Lung (tissue), 17 donors: ENCODE measurements at places on chromosomes 7 and 10. TPM values are rescaled to one million over a fixed set of nuclear protein-coding genes. Genes with fewer than 3 reads are reported as not detected.

The DENND2A gene
- 6.6 TPM for polyA plus RNA-seq

- DNase-seq = peak; percentile 81
Observed at GRCh38 chr7:100130608-100131453, 4.1 kb downstream of the MBLAC1 start.

GRCh38 chr7:36344622-36345021 lies 45.0 kb upstream of the ANLN start:
- no peak for DNase-seq

DNA sequence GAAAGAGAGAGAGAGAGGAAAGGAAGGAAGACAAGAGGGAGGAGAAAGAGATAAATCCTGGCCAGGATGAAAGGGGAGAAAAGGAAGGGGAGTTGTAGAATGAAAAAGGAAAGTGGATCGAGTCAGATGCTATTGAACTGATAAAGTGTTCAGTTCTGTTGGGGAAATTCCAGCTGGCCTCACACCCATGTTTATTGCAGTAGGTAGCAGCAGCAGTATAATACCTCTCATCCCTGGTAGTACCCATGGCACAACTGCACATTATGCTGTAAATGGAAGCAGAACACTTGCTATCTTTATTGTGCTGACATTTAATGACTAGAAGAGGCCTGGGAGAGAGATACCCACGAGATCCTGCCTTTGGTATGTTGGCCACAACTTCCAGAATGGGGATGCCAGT lies 178.1 kb downstream of the EVX1 start:
- no peak for DNase-seq

DNA sequence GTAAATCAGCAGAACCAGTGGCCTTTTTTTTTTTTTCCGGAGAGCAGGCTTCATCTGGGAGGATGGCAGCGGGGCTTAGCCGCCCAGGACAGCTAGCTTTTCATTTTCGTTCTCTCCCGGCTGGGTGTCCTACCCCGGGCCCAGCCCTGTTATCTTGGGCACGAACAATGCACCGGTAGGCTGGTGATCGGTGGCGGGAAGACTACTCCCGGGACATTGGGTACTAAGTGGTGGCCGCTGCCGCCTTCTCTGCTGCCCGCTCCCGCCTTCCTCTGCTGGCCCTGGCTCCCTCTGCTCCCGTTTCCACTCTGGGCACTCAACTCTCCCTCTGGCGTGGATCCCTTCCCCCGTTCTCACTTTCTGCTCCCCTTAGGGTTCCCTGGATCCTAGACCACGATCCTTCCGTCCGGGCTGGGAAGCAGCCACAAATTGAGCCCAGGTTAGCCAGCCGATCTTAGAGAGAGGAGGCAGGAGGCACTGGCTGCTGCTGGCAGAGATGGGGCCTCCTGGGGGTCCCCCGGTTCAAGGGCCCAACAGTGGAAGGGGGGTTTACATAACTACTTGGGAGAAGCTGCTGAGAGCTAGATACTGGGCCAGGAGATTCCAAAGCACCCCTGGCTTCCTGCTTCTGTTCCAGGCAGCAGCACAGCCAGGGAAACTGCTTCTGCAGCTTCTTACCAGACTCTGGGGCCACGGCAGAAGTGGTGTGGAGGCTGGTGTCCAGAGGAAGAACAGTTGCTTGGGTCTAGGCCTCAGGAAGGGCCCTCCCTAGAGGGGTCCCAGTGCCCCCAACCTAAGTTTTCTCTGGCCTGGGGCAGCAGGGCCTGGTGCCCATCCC lies 1.8 kb downstream of the TLX1 start:
- no peak for DNase-seq

GRCh38 chr7:134153493-134154136 lies 26.5 kb downstream of the LRGUK start:
- DNase-seq = peak; percentile 7

The ACBD7 gene
- 0.35 TPM for polyA plus RNA-seq

The WNT16 gene
- 0.02 TPM for polyA plus RNA-seq

- DNase-seq = peak; percentile 28
Observed at GRCh38 chr7:3805151-3805550, 504.1 kb downstream of the SDK1 start.

DNA sequence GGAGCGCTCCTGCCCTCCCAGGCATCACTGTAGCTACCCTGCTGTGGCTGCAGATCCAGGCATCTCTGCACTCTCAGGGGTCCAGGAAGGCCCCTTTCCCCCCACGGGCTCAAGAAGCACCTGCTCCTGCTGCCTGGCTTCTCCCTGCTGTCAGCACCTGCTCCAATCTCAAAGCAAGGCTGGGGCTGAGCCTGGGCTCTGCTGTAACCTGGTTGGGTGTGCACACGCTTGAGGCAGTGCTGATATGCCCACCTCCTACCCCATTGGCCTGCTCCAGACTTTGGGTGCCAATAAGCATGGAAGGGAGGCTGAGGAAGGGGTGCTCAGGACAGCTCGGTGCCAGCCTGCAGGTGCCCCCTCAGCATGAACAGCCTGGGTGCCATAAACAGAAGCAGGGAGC lies 185.0 kb downstream of the ZNF438 start:
- DNase-seq = no peak

GRCh38 chr7:7706556-7707172 lies 11.7 kb downstream of the RPA3 start:
- no peak for DNase-seq

GRCh38 chr10:84243759-84244158 lies 1.1 kb upstream of the RGR start:
- no peak for DNase-seq

DNA sequence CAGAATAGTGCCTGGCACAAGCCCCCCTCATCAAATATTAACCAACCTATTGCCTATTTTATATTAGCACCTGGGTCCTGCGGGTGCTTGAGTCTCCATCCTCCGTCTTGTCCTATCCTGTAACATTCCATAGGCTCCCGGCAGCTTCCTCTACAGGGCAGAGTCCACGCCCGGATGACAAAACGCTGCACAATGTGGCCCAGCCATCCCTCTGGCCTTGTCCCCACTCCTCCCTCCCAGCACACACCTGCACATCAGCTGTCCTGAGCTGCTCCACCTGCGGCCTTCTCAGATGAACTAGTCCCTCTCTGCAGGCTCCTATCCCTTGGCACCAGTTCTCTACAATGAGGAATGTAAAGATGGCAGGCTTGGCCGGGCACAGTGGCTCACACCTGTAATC lies 153.5 kb upstream of the PDE1C start:
- DNase-seq = no peak

DNA sequence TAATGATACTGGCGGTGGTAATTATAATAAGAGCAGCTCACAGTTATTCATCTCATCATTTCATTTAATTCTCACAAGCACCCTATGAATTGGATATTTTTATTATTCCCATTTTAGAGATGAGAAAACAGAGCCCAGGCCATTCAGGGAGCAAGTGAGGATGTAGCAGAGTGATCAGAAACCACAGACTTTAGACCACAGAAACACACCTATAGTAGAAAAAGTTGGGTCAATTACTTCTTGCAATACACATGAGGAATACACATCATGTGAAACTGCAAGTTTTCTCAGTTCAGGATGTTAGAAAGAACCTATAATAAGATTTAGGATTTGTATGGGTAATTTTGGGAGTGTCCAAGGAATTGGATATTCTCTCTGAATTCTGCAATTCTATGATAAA lies 278.0 kb downstream of the ADRA2A start:
- no peak for DNase-seq

The PRPS1L1 gene
- polyA plus RNA-seq = not detected

The SFRP4 gene
- 3.5 TPM for polyA plus RNA-seq

- no peak for DNase-seq
Observed at GRCh38 chr7:33612442-33612841, 292.9 kb upstream of the BMPER start.

The NAPEPLD gene
- 2.9 TPM for polyA plus RNA-seq

- peak; percentile 64 for DNase-seq
Observed at GRCh38 chr10:28761084-28761846, 83.9 kb downstream of the BAMBI start.

GRCh38 chr10:49139846-49140195 lies 6.0 kb upstream of the FAM170B start:
- DNase-seq = no peak

DNA sequence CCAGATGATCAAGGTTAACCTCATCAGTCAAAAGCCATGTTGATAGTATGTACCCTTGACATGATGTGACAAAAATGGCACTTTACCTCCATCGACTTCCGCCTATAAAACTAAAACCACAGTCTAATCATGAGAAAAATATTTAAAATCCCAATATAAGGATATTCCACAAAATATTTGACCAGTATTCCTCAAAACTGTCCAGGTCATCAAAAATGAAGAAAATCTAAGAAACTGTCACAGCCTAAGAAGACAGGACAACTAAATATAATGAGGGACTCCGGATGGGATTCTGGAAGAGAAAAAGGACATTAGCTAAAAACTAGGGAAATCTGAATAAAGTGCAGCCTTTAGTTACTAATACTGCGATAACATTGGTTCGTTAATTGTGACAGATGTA lies 67.6 kb downstream of the XPNPEP1 start:
- no peak for DNase-seq

The SPAM1 gene
- polyA plus RNA-seq = not detected

GRCh38 chr10:131437556-131438475 lies 126.3 kb upstream of the TCERG1L start:
- DNase-seq = no peak

DNA sequence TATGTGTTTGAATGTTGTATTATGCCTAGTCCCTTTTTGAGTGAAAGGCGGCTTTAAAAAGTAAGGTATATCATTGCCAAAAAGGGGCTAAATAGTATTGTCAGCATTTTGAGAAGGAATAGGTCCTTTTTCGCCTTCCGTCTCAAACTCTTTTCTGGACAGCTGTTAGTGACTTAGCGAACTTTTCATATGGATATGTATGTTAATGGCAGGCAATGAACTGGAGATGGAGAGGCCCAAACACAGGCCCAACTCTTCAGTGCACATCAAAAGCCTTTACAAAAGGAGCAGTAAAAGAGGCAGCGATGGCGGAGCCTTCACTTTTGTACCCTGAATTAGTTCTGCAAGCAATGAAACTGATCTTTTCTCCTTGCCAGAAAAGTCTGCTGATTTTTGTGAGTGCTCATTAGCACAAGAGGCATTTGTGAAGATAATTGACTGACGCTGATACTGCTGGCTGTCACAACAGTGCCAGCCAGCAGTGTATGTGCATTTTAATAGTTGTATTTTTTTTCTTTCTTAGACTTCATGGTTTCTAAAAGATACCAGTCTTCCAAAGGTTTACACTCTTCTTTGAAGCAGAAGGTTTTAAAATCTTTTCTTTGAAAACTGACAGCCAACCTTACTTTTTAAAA lies 243.7 kb upstream of the SP8 start:
- DNase-seq = no peak
